Fibroblast of the aortic adventitia (primary cell): ENCODE measurements at places on chromosomes 12 and 14. TPM values are rescaled to one million over a fixed set of nuclear protein-coding genes. Genes with fewer than 3 reads are reported as not detected.

CD27 gene
- total RNA-seq = 0.18 TPM in 1 of 2 replicates, not detected in the other

KLRK1 gene
- total RNA-seq = not detected in 2 replicates

CCDC184 gene
- total RNA-seq = 0.63 and 1.1 TPM in 2 replicates

TEX52 gene
- not detected in 2 replicates for total RNA-seq

PROX2 gene
- not detected in 2 replicates for total RNA-seq

IFNG gene
- not detected in 2 replicates for total RNA-seq

RERGL gene
- total RNA-seq = not detected in 2 replicates

NTN4 gene
- 8.7 and 71.8 TPM in 2 replicates for total RNA-seq

MNAT1 gene
- total RNA-seq = 59.9 and 71.2 TPM in 2 replicates

RILPL1 gene
- 14.2 and 19.6 TPM in 2 replicates for total RNA-seq

PMCH gene
- 0.27 TPM in 1 of 2 replicates, not detected in the other for total RNA-seq

PRB2 gene
- total RNA-seq = not detected in 2 replicates

KRT75 gene
- not detected in 2 replicates for total RNA-seq

MRPL42 gene
- total RNA-seq = 19.0 and 96.6 TPM in 2 replicates

EXOC3L4 gene
- 0.41 TPM in 1 of 2 replicates, not detected in the other for total RNA-seq

KRT79 gene
- not detected in 2 replicates for total RNA-seq

NRXN3 gene
- total RNA-seq = 0.18 and 0.41 TPM in 2 replicates

CCND2 gene
- 22.5 and 57.6 TPM in 2 replicates for total RNA-seq

SAMD15 gene
- 2.0 and 3.6 TPM in 2 replicates for total RNA-seq

MYL2 gene
- not detected in 2 replicates for total RNA-seq

BDKRB2 gene
- 7.4 and 23.1 TPM in 2 replicates for total RNA-seq

SLC7A8 gene
- 11.7 and 37.5 TPM in 2 replicates for total RNA-seq

DACT1 gene
- total RNA-seq = 13.6 and 23.0 TPM in 2 replicates

SMCO3 gene
- 0.09 TPM in 1 of 2 replicates, not detected in the other for total RNA-seq

KLRC1 gene
- not detected in 2 replicates for total RNA-seq
